ENCODE measurements at places on chromosomes 3 and 15. TPM values are rescaled to one million over a fixed set of nuclear protein-coding genes. Genes with fewer than 3 reads are reported as not detected.

CGGBP1 gene
- total RNA-seq: 48.0 TPM

PIERCE2 gene
- 38.2 TPM for total RNA-seq

ACP3 gene
- 0.78 TPM for total RNA-seq

SEMA3F gene
- total RNA-seq: 4.4 TPM

A4GNT gene
- total RNA-seq: not detected

MED12L gene
- 0.35 TPM for total RNA-seq

GXYLT2 gene
- 4.3 TPM for total RNA-seq

CRBN gene
- total RNA-seq: 21.6 TPM

EIF4E3 gene
- total RNA-seq: 3.9 TPM

CD200R1 gene
- total RNA-seq: 0.09 TPM

LMLN gene
- 3.2 TPM for total RNA-seq

CCDC174 gene
- total RNA-seq: 30.7 TPM

- DNase-seq: no peak
These were observed 372.1 kb downstream of the MAGI1 start for GRCh38 chr3:65666448-65667091.

DNA sequence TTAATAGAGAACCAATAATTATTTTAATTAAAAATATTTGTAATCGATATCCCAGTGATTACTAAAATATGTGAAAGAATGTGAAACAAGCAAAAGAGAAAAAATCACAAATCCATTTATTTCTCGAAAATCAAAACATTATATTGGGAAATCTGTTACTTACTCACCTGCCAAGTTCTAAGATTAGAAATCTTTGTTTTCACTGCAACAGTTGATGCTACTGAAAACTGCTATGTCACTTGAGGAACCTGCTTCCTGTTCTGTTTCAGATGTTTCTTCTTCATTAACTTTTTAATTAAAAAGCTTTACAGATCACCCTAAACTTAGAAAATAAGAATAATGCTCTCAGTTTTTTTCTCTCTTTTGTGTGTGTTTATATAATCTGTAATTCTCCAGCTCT is 13.7 kb upstream of the DPH6 start:
- no peak for DNase-seq

DNA sequence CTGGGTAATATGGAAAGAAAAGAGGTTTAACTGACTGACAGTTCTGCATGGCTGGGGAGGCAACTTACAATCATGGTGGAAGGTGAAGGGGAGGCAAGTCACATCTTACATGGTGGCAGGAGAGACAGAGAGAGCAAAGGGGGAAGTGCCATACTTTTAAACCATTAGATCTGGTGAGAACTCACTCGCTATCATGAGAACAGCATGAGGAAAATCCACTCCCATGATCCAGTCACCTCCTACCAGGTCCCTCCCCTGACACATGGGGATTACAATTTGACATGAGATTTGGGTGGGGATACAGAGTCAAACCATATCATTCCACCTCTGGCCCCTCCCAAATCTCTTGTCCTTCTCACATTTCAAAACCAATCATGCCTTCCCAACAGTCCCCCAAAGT is 16.0 kb upstream of the ACOX2 start:
- no peak for DNase-seq

GRCh38 chr3:118760585-118761290 is 273.9 kb downstream of the IGSF11 start:
- no peak for DNase-seq

DNA sequence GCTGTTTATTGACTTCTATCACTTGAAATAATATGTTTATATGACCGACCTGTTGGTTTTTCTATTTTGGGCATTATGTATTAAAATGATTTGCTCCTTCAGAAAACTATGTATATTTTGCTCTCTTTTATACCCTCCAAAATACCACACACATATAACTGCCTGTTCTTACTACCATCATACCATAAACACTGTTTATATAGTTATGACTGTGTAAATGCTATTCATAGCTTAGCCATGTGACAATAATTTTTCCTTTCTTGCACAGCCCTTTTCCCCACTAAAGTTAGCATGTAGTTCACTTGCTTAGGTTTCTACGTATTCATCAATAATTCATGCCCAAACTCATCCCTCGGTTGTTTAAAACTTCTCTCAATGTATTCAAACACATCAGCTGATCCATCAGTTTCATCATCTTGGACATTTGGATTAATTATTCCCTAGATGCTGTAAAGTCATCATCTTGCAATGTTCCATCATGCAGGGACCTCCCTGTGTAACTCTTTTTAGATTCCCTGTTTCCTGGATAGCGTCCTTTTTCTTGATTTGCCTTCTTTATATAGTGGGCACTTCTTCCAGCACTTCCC is 8.2 kb upstream of the RYK start:
- DNase-seq: no peak

DNA sequence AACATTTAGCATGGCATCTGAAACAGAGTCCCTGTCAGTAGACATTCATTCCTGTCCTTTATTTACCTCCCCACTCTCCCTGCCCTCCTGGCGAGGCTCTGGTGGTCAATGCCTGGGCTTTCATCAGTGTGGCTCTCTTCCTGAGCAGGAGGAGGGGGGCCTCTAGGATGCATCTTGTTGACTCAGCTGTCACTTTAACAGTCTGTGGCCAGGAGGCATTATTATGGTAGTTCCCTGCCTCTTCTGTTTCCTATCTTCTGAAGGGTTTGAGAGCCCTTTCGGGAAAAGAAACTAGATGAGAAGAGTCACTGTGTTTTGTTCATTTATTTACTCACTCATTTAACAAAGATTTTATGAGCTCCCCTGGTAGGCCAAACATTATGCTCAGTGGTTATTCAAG is 2.4 kb upstream of the PPP1R14D start:
- no peak for DNase-seq

- DNase-seq: no peak
These were observed 12.8 kb downstream of the HEMK1 start for GRCh38 chr3:50582083-50582482.

GRCh38 chr3:138867996-138868395 is 33.3 kb upstream of the PIK3CB start:
- DNase-seq: no peak

DNA sequence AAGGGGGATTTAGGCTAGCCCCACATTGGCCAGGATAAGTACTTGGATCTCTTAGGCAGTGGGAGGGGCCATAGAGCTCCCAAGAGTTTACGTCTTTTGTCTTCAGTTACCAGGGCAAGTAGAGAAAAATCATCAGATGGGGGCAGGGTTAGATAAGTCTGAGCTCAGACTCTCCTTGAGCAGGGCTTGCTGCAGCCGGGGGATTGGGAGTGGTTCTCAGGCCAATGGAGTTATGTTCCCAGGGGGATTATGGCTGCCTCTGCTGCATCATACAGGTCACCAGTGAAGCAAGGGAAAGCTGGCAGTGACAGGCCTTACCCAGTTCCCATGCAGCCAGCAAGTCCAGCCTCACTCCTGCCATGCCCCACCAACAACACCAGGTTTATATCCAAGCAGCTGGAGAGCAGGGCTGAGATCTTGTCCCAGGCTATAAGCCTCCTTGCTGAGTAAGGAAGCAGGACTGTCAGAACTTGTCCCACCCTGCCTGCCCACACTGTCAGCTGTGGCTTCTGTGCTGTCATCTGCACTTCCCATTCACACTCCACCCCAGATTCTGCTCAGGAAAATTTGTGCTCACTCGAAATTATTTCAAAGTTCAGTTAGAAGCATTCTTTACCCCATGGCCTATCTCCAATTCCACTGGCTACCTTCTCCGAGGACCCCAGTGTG is 215.3 kb downstream of the FAM43A start:
- no peak for DNase-seq

DNA sequence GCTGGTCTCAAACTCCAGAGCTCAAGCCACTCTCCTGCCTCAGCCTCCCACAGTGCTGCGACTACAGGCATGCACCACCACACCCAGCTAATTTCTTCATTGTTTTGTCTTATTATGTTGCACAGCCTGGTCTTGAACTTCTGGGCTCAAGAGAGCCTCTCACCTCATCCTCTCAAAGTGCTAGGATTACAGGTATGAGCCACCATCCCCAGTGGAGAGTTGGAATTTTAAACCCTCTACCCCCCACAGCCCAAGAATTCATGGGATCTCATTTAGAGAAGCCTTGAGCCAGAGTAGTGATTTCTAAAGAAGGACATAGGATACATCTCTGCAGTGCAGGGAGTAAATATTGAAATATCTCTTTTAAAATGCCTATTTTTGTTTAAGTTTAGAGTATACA is 221.1 kb downstream of the CACNA2D3 start:
- no peak for DNase-seq

- DNase-seq: no peak
These were observed 109.2 kb downstream of the ASB7 start for GRCh38 chr15:100711516-100712021.

DNA sequence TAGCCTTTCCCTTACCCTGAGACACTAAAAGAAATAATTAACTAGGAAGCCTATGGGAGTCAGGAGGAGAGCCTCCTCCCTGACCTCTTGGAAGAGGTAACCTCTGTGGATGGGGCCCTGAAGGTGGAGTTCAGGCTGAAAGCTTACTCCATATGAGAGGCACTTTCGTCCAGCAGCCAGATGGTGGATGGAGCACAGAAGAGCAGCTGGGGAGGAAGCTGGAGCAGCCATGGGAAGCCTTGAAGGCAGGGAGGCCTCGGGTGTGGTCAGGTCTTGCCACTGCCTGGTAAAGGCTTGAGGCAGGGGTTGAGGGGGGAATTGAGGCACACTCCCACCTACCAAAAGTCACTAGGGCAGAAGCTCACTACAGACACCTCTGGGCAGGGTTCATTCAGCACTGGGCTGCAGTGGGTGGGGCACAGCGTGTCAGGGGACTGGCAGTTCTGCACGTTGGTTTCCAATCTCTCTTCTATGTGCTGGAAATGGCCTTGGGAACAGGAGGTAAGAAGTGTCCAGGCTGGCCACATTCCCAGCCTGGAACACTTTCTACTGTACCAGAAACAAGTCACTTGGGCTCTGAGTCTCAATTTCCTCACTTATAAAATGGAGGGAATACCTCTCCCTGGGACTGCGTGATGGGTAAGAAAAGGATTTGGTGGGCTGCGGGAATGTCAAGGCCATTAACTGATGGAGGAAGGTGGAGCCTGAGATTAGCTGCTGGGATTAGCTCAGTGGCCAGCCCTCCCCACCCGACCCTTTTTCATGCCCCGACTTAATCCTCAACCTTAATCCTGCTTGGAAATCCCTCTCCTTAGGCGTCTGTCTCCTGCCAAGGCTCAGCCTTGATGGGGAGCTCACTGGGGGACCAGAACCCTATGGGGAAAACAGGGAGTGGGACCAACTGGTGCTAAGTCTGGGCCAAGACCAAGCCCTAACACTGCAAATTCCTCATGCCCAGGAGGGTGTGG is 5.4 kb downstream of the PCBP4 start:
- no peak for DNase-seq

- DNase-seq: no peak
These were observed 8.2 kb downstream of the ZNF106 start for GRCh38 chr15:42482701-42483100.

- no peak for DNase-seq
These were observed 17.3 kb downstream of the MESD start for GRCh38 chr15:80972276-80972675.

GRCh38 chr15:55977231-55977630 is 16.2 kb downstream of the NEDD4 start:
- no peak for DNase-seq

- no peak for DNase-seq
These were observed 91.5 kb downstream of the TBC1D2B start for GRCh38 chr15:77985931-77986480.

DNA sequence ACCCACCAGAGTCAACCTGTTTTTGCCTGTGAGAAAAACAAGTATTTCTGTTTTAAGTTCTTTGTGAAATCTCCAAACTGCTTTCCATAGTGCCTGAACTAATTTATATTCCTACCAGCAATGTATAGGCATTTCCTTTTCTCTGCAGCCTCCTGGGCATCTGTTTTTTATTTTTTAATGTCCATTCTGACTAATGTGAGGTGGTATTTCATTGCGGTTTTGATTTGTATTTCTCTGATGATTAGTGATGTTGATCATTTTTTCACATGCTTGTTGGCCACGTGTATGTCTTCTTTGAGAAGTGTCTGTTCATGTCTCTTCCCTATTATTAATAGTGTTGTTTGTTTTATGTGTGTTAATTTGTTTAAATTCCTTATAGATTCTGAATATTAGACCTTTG is 820.5 kb downstream of the MCTP2 start:
- DNase-seq: no peak

DNA sequence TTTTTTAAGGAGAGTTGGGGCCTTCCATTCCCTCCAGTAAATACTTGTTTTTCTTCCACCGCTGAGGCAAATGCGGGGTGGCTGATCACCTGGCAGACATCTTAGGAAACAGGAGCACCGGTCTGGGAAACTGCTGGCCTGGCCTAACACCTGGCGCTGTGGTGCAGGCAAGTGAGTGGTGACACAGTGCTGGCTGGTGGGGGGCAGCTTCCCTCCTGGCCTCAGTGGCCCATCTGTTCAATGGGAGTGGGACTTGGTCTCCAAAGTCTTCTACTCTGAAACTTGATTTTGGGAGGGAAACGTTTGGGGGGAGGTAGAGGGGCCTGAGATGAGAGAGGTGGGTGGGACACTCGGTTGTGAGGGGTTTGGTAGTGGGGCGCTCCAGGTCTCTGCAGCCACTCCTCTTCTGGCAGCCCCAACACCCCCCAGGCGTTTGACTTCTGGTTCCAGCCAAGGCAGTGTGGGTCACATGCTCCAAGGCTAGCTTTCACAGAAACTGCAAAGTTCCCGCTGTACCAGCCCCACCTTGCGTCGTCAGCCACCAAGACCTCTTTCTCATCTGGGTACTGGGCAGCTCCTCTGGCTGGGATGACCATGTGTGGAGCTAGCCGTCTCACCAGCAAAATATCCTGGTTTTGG is 4.7 kb downstream of the GHRL start:
- DNase-seq: no peak

GRCh38 chr15:72585476-72586058 is 68.9 kb upstream of the GOLGA6B start:
- DNase-seq: no peak

DNA sequence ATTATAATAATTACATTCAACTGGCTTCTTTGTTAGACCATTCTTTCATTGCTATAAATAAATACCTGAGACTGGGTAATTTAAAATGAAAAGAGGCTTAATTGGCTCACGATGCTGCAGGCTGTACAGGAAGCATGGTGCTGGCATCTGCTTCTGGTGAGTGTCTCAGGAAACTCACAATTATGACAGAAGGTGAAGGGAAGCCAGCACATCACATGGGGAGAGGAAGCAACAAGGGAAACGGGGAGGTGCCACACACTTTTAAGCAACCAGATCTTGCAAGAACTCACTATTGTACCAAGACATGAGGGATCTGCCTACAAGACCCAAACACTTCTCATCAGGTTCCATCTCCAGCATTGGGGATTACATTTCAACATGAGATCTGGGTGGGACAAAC is 413.1 kb upstream of the ARRDC4 start:
- DNase-seq: no peak

DNA sequence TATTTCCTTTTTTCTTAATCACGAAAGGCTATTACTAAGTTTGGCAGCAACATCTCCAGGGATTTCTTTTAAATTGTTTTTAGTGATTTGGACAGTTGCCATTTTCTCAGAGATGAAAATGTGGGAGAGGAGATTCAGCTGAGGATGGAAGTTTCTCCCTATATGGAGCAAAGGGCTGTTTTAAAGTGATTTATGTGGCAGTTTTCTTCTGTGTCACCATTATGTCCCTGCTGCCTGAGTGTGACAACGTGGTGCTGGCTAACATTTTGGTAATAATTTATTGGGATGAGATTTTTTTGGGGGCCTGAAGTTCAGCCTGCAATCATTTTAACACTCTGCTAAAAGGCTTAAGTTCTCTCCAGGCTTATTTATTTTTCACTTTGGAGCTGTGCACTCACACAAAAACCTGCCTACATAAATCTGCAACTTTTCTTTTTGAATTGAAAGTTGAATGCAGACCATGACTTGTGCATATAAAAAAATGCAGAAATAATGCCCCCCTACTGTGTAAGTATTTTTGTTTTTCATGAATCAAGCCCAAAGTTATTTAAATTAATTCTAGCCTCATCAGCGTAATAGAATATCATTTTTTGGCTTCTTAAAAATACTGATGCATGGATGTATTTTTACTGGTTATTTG is 210.9 kb downstream of the ZIC1 start:
- DNase-seq: no peak

Data from NCI-H460 (cell line).